ENCODE measurements at places on chromosomes 7 and 10.
A peak's percentile ranks its signal among the peaks of the same experiment; 100 is the strongest.

GRCh38 chr7:117274951-117275350 is 47.9 kb downstream of the WNT2 start:
- DNase-seq = no peak

- DNase-seq = no peak
Measured at GRCh38 chr7:6725003-6725402, 18.3 kb upstream of the ZNF12 start.

DNA sequence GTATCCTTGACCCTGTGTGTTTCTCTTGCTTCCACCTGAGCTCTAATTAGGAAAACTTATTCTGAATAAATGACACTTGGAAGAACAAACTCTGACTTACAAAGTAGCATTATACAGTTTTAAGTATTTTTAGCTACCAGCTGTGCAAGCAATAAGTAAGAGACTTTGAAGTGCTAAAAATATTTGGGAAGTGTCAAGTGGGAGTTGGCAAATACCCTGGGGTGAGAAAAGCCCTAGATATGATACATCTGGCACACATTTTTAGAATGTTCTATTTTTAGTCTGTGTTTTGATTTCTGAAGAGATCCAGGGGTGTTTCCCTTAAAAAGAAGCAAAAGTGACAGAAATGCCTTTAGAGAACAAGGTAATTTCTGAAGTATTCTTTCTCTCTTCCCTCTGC is 132.7 kb upstream of the TEX47 start:
- no peak for DNase-seq

DNA sequence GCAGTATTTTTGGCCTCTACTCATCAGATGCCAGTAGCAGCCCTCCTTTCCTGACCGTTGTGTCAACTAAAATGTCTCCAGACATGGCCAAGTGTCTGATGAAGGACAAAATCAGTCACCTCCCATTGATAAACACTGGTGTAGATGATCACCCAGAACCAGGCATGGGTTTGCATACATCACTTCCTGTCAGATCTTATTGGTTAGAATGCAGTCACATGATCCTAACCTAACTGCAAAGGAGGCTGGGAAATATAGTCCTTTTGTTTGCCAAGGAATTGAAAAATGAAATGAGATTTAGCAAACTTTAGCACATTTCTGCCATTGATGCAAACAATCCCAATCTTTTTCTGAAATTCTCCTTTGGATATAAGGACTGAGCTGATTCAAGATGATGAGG is 141.4 kb downstream of the BUB3 start:
- DNase-seq = no peak

DNA sequence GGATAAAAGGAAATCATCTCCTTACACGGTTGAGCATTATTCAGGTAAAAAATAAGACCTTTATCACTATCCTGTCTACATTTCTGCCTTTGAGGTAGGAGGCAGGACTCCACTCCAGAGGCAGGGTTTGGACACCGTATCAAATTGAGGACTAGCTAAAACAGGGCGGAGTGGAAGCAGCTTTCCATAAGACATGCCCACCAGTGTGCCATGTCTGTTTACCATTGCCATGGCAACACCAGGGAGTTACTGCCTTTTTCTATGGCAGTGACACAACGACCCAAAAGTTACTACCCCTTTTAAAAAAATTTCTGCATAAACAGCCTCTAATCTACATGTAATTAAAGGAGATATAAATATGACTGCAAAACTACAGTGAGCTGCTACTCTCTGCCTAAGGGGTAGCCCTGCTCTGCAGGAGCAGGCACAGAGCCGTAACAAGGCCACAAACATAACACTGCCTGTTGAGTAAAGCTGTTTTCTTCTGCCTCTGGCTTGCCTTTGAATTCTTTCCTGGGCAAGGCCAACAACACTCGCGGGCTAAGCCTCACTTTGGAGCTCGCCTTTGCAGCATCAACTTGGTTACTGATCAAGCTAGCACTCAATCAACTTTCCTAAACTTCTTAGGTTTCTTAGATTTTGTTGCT is 26.5 kb downstream of the DGKB start:
- DNase-seq = no peak

DNA sequence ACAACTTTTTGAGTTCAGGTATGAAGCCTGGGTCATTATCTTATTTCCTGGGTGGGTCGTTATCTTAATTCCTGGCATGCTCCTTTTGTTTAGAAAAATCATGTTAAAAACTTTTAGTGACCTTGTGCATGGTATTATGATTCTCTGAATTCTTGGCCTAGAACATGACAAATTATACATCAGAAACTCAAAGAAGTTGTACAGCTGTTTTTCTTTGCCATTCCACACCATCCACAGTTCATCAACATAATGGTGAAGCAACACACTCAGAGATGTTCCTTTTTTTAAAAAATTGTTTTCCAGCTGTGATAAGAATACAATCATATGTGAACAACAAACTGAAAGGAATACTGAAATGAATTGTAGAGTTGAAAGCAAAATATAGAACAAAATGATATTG is 149.2 kb upstream of the SEMA3D start:
- DNase-seq = no peak

DNA sequence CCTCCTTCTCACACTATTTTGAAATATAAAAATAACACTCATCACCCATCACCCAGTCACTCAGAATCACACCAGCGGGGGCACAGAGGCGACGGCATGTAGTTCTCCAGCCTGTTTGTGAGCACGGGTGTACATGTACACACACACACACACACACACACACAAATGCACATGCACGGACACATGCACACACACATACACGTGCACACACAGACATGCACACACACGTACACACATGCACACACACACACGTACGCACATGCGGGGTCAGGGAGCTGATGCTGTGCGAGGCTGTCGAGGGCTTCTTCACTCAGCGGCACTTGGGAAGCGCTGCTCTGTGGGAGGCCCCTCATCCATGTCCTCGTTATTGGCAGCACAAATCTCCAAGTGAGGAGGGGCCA is 178.8 kb downstream of the ELFN1 start:
- no peak for DNase-seq

- no peak for DNase-seq
Measured at GRCh38 chr7:44333911-44334733, 8.7 kb upstream of the CAMK2B start.

GRCh38 chr10:85430991-85431390 is 935.6 kb downstream of the GRID1 start:
- no peak for DNase-seq

- DNase-seq = no peak
Measured at GRCh38 chr7:108094346-108094745, 35.8 kb downstream of the LAMB4 start.

DNA sequence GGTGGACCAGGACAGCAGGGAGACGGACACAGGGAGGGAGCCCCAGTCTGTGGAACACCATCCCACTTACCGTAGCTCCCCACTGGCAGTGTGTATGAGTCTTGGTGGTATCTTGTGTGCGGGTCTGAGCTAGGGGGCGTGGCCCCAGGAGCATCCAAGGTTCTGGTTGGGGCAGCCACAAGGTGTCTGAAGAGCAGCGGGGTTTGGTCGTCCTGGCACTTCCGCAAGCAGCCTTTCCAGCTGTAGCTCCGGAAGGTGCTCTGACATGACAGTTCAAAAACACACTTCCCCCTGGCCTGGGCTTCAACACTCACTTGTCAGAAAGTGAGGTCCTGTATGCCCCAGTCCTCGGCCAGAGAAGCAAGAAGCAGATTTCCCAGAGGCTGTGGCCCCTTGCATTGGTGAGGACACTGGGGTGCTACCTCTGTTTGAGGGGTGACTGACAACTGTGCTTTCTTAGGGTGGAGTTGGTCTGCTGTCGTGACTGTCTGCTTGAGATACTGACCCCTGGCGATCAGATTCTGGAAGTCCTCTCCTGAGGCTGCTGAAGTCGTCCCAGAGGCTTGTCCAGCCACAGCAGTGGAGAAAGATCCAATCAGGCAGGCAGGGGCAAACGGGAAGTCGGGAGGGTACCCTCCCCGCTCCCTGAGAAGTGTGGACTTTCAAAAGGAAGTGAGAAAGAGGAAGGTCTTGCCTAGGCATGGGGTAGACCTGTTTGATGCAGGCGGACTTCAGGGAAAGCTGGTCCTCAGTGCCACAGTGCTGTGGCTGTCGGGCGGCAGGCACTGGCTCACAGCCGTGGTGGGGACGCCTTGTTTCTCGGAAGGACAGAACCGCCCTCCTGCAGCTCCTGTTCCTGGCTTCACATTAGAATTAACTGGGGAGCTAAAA is 51.4 kb upstream of the PFKFB3 start:
- peak; percentile 64 for DNase-seq

- no peak for DNase-seq
Measured at GRCh38 chr7:41855798-41856197, 152.9 kb upstream of the INHBA start.

GRCh38 chr7:135406918-135407317 is 103.0 kb downstream of the CNOT4 start:
- no peak for DNase-seq

Measured in CD4-positive, alpha-beta memory T cell (primary cell).